Effector CD4-positive, alpha-beta T cell (primary cell): ENCODE measurements at places on chromosomes 6 and 20.

- DNase-seq: no peak
Measured at GRCh38 chr20:32281711-32282110, 4.3 kb downstream of the KIF3B start.

DNA sequence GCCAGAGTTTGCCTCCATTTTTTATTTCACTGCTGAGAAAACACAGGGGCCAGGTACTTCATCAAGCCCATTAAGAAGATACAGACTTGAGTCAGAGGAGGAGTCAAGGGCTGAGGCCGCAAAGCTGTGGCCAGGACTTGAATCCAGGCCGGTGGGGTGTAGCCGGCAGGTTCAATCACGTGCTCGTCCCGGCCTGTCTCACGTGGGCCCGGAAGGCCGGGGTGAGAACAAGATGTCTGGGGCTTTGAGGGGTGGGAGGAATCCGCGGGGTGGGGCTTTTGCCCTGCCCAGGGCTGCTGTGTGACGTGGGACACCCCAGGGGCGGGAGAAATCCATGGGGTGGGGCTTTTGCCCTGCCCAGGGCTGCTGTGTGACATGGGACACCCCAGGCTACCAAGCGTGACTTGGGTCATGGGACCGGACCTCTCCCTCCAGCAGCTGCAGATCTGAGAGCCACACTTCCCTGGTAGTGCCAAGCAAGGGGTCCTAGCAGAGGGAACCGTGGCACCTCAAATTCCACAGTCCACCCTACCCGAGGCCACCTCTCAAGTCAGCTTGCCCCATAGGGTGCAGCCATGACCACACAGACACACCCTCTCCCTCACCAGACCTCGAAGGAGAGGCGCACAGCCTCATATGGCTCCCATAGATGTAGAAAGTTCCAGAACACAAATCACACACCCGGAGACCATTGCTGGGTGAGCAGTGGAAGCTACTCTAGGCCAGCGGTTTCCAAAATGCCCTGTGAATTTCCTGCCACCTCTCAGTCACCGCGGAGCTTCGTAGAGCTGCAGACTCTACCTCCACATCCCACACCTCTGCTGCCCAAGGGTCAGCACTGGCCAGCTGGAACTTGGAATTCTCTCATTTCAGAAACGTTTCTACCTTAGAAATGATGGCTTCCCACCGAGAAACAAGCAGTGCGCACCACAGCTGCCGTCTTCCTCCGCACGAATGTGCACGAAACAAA, 156.1 kb downstream of the DLL1 start:
- DNase-seq: no peak

GRCh38 chr6:156175971-156176421, 601.2 kb upstream of the ARID1B start:
- DNase-seq: no peak

- DNase-seq: no peak
Measured at GRCh38 chr6:118663993-118664985, 12.9 kb upstream of the CEP85L start.

- no peak for DNase-seq
Measured at GRCh38 chr20:45779011-45779915, 12.4 kb downstream of the WFDC3 start.

GRCh38 chr6:149323925-149324324, 6.4 kb downstream of the TAB2 start:
- DNase-seq: no peak

GRCh38 chr6:114151064-114151690, 180.2 kb upstream of the HDAC2 start:
- no peak for DNase-seq

DNA sequence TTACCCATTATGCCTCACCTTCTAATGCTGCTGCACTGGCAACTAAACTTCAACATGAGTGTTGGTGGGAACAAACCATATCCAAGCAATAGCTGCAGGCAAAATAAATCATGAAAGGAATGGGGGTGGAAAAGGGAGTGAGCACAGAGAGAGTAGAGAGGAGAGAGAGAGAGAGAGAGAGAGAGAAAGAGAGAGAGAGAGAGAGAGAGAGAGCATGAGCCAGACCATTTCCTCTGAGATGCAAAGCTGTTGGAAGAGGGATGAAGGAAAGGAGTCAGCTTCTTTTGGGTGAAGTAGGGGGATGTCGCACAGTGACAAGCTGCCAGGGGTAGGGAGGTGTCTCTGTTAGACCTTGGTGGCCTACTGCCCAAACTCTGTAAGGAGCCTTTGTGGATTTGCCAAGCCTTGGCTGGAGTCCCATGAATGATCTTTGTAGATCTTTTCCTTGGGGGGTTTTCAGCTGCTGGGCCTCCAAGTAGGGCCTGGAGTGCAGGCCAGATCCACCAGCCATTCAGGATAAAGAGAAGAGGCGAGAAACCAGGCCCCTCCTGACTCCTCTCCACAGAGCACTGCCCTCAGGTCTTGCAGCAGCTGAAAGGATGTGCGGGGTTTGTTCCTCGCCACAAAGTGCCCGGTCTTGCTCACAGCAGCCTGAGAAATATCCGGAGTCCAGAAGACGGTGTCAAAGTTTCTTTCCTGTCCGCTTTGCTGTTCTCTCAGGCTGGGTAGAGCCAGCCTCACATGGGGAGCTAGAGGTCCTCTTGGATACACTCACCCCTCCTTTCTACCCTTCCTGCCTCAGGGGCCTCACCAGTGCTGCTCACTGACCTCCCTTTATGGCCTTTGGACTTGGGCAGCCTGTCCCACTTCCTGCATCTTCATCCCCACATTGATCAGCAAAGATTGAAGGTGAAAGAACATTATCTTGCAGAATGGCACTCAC, 17.8 kb downstream of the BTBD3 start:
- no peak for DNase-seq

DNA sequence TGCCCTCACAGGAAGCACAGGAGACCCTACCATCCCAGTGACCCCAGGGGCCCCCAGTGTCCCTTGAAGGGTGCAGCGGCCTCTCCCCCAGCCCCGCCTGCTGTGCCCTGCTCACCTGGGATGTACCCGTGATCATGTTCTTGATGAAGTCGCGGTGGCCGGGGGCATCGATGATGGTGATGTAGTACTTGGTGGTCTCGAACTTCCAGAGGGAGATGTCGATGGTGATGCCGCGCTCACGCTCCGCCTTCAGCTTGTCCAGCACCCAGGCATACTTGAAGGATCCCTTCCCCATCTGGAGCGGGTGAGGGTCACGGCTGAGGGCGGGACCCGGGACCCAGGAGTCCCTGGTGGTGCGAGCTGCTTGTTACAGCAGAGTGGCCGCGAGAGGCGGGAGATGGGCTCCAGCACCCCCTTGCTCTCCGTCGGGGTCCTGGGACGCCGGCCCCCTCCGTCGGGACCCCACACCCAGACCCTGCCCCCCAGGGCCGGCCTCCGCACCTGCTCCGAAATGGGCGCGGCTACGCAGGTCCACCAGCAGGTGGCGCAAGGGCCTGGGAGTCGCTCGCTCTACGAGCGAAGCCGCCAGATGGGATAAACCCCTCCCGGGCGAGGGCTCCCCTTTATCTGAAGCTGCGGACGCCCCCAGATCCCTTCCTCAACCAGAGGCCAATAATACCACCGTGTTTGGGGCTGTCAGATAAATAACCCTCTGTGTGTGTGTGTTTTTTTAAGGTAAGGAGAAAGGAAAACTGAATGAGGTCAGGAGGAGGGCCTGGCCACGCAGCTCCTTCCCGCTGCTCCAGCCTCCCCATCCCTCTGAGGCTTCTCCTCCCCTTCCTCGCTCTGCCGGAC, 2.9 kb downstream of the EEF1A2 start:
- DNase-seq: peak; percentile 78

DNA sequence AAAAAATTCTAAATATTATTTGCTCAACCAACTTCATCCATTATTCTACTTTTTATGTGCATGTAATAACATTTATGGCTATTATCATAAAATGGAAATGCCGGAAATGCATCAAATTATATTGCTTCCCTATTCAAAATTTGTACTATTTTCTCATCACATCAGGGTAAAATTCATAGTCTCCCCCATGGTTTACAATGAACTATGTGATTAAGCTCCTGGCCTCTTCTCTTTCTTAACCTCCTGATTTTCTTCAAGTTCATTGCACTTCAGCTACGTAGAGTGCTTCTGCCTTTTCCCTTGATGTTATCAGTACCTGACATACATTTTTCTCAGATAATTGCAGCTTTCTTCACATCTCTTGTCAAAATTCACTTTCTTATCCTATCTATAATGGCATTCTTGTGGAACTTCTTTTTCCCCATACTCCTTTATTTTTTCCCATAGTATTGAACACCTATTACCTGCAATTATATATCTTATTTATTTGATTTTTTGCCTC, 699.1 kb upstream of the ADGRB3 start:
- no peak for DNase-seq

- DNase-seq: no peak
Measured at GRCh38 chr6:112145080-112145573, 57.7 kb downstream of the FAM229B start.

GRCh38 chr6:150541576-150541975, 58.1 kb upstream of the PLEKHG1 start:
- no peak for DNase-seq

- no peak for DNase-seq
Measured at GRCh38 chr6:143691155-143691554, 13.4 kb downstream of the PHACTR2 start.

GRCh38 chr20:48175261-48175660, 390.0 kb upstream of the SULF2 start:
- DNase-seq: no peak

DNA sequence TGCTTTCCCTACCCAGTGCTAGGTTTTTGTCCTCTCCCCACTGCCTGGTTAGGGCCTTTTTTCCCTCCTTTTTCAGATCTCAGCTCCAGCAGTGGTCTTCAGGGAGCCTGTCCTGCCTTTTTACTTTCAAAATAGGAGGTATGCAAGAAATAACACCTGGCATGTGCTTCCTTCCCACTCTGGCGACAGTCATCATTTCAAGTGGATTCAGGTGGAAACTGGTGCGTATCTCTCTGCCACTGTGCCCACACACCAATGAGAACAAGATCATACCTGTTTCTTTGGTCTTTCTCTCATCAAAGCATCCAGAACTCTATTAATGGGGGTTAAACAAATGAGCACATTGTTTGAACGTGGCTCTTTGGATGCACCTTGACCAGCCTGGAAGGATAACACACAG, 95.7 kb upstream of the GGTLC1 start:
- no peak for DNase-seq

DNA sequence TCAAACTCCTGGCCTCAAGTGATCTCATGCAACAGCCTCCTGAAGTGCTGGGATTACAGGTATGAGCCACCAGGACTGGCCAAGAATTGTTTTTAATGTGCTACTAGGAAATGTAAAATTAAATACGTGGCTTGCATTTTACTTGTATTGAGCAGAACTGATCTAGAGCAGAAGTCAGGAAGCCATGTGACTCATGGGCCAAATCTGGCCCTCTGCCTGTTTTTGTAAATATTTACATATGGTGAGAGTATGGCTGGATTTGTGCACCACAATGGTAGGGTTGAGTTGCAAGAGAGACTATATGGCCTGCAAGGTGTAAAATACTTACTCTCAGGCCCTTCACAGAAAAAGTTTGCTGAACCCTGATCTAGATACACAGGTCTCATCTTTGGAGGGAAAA, 75.8 kb downstream of the LAMP5 start:
- no peak for DNase-seq

GRCh38 chr20:52168116-52168515, 23.5 kb downstream of the ZFP64 start:
- DNase-seq: no peak

- no peak for DNase-seq
Measured at GRCh38 chr6:33731751-33732282, 14.9 kb downstream of the IP6K3 start.

GRCh38 chr20:58640446-58640845, 10.6 kb upstream of the STX16 start:
- no peak for DNase-seq

DNA sequence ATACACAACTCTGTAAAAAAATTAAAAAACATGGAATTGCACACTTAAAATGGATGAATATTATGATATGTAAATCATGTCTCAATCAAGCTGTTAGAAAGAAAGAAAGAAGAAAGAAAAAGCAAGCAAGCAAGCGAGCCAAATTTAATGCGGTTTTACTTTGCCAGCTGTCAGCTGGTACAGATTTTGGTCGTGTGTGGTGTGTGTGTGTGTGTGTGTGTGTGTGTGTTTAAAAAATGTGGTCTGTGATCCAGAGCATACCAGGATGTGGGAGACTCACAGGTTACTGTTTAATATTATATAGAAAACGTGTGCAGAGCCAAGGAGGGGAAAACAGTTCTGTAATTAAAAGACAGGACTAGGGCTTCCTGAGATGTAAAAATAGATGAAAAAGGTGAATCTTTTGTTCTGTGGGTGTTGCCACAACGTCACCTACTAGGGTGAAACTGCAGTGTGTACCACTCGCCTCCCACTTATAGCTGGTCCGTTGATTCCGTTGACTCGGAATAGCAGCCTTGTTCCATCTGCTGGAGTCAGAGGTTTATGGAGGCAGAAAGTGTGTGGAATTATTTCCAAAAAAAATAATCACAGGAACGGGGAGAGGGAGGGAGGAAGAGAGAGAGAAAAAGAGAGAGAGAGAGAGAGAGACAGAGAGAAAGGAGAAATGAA, 197.7 kb downstream of the BCAS1 start:
- peak; percentile 30 for DNase-seq

- no peak for DNase-seq
Measured at GRCh38 chr6:135826236-135826804, 25.2 kb upstream of the PDE7B start.

- no peak for DNase-seq
Measured at GRCh38 chr20:59664421-59664941, 60.1 kb downstream of the PHACTR3 start.

DNA sequence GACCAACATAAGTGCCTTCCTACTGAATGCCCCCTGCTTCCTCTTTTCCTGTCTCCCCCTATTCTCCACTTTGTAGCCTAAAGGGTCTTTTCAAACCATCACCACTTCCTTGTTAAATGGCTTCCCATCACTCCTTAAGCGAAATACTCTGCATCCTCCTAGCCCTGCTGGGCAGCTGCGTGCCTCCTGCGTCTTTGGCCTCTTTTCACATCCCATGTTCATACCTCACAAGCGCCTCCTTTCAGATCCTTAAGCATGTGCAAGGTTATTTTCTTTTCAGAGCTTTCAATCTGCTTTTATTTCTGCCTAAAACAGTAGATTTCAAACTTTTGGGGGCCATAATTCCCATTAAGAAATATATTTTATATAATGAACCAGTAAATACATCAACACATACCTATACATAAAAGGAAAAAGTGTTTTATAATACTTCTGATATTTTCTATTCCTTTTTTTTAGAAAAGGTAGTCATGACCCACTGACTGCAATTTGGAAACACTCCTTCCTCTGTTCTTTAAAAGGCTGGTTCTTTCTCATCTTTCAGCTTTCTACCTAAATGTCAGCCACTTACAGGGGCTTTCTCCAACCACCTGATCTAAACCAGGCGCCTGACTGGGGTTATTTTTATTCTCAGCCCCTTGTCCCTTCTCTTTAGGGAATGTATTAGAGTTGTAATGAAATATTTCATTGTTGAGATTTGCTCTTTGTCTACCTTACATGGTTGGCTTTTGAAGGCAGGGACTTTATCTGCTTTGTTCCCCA, 84.1 kb downstream of the PRDM1 start:
- no peak for DNase-seq
